ENCODE measurements at places on chromosomes 2 and 18. TPM values are rescaled to one million over a fixed set of nuclear protein-coding genes. Genes with fewer than 3 reads are reported as not detected.

PPP1R1C gene
- 1.5 TPM for total RNA-seq

ANO7 gene
- 2.6 TPM for total RNA-seq

GRCh38 chr2:240584486-240585031 lies 2.0 kb upstream of the CAPN10 start:
- DNase-seq: peak; percentile 36

DNA sequence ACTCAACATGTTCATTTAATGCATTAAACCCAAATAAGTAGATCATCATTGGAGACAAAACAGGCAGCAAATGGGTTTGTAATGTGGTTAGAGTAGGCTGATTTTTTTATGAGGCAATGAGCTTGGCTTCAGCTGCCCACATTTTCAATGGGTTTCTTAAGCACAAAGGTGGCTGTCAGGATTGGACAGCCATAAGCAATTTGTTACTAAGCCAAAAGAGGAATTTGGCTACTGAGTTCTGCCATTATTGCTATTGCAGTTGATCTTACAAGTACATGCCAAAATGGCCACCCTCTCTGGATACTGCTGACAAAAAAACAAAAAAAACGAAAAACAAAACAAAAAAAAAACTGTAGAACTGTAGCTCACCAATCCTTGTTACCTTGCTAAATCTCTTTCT lies 1348.0 kb upstream of the PIK3C3 start:
- no peak for DNase-seq

- no peak for DNase-seq
Observed at GRCh38 chr2:215797676-215798075, 215.7 kb downstream of the MREG start.

DNA sequence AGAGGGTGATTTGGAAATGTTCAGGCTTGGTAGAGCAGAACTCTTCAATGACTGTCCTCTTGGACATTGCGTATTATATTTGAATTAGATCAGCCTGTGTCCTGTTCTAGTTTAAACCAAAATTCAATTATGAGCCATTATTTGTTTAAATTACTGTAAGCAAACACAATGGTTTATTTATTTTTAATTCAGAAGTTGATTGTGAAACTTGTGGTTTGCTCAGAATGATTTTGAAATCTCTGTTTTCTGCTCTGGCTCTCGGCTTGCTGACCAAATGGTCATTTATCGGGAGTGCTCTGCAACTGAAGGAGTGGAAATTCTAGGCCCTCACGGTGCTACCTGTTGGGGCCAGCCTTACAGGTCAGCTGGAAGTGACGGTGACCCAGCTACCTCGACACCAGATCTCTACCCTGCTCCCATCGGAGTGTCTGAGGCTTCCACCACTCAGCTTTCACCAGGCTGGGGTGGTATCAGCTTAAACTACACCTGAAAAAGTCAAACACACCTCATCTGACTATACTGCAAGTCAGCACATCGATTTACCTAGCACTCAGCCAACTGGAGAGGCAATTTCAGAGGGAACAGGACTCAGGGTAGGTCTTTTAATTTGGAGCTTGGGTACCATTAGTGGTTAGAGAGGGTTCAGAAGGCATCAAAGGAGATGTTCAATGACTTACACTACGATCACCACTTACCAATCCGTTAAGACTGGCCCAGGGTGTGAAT lies 36.8 kb upstream of the GPD2 start:
- DNase-seq: peak; percentile 62

All from PC-3 (cell line).